A549 treated with dexamethasone at 1 μM for 4 hours (cell line): ENCODE measurements at places on chromosomes 3 and 15. TPM values are rescaled to one million over a fixed set of nuclear protein-coding genes. Genes with fewer than 3 reads are reported as not detected.

LSAMP gene
- total RNA-seq = 0.01 to 0.47 TPM (median 0.19 TPM) in 5 replicates

CHAC1 gene
- 7.5 to 13.3 TPM (median 8.8 TPM) in 5 replicates for total RNA-seq

LPCAT4 gene
- total RNA-seq = 42.5 to 63.8 TPM (median 62.7 TPM) in 5 replicates

TUBGCP4 gene
- total RNA-seq = 4.1 to 7.0 TPM (median 5.5 TPM) in 5 replicates

ACKR2 gene
- 0.04 to 0.11 TPM (median 0.05 TPM) in 5 replicates for total RNA-seq

C2CD4A gene
- total RNA-seq = 0.11 to 0.14 TPM (median 0.12 TPM) in 5 replicates

HES1 gene
- 9.6 to 11.4 TPM (median 10.0 TPM) in 5 replicates for total RNA-seq

MAP2K1 gene
- 81.4 to 121 TPM (median 117 TPM) in 5 replicates for total RNA-seq

TM4SF18 gene
- 30.9 to 38.2 TPM (median 33.6 TPM) in 5 replicates for total RNA-seq

ZBTB11 gene
- 7.6 to 12.1 TPM (median 10.9 TPM) in 5 replicates for total RNA-seq

APPL1 gene
- total RNA-seq = 12.7 to 23.6 TPM (median 20.8 TPM) in 5 replicates

GNAI2 gene
- total RNA-seq = 34.0 to 49.8 TPM (median 46.8 TPM) in 5 replicates

MCTP2 gene
- not detected in 5 replicates for total RNA-seq

TF gene
- 0.50 to 2.0 TPM (median 1.2 TPM) in 5 replicates for total RNA-seq

CORO2B gene
- total RNA-seq = 2.9 to 4.0 TPM (median 3.3 TPM) in 5 replicates

STRIT1 gene
- not detected in 5 replicates for total RNA-seq

WNT5A gene
- 0.59 to 1.4 TPM (median 0.95 TPM) in 5 replicates for total RNA-seq

FILIP1L gene
- total RNA-seq = 0.17 to 0.74 TPM (median 0.26 TPM) in 5 replicates

SLC49A4 gene
- 11.5 to 15.6 TPM (median 13.7 TPM) in 5 replicates for total RNA-seq

NAALADL2 gene
- 0.18 to 0.22 TPM in 2 of 5 replicates, not detected in the others for total RNA-seq

GRAMD2A gene
- total RNA-seq = 0.07 to 0.27 TPM (median 0.16 TPM) in 5 replicates

PRTG gene
- total RNA-seq = 8.6 to 10.8 TPM (median 10.0 TPM) in 5 replicates

CRTAP gene
- total RNA-seq = 258 to 330 TPM (median 320 TPM) in 5 replicates

CTXN2 gene
- total RNA-seq = 0.02 to 0.05 TPM (median 0.03 TPM) in 3 of 5 replicates, not detected in the others

FHIT gene
- total RNA-seq = 0.41 to 3.3 TPM (median 0.60 TPM) in 5 replicates

HLTF gene
- 13.0 to 19.4 TPM (median 17.3 TPM) in 5 replicates for total RNA-seq

MINDY4B gene
- not detected in 5 replicates for total RNA-seq

PRR20G gene
- total RNA-seq = 1.8 to 2.6 TPM (median 2.0 TPM) in 5 replicates

TICRR gene
- total RNA-seq = 8.8 to 13.6 TPM (median 12.1 TPM) in 5 replicates

SOX14 gene
- total RNA-seq = not detected in 5 replicates

SGO1 gene
- 12.0 to 17.4 TPM (median 15.8 TPM) in 5 replicates for total RNA-seq

DAZL gene
- not detected in 5 replicates for total RNA-seq

FOXB1 gene
- total RNA-seq = not detected in 5 replicates

SHC4 gene
- 0.71 to 1.3 TPM (median 1.1 TPM) in 5 replicates for total RNA-seq
